ENCODE measurements at places on chromosomes 12 and 14.
A peak's percentile ranks its signal among the peaks of the same experiment; 100 is the strongest.

- no peak for DNase-seq
Observed at GRCh38 chr12:122789637-122790036, 15.3 kb downstream of the CCDC62 start.

- peak; percentile 47 for DNase-seq
Observed at GRCh38 chr14:55129428-55130195, 560 bp downstream of the LGALS3 start.

DNA sequence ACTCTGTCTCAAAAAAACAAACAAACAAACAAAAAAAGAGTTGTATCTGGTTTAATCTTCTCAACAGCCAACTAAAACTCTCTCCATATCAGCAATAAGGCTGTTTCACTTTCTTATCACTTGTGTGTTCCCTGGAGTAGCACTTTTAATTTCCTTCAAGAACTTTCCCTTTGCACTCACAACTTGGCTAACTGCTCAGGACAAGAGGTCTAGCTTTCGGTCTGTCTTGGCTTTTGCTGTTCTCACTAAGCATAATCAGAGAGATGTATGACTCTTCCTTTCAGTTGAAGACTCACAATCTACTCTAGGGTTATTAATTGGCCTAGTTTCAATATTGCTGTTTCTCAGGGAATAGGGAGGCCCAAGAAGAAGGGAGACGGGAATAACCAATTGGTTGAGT lies 12.3 kb downstream of the NEMP1 start:
- DNase-seq, result no peak

- no peak for DNase-seq
Observed at GRCh38 chr14:91310606-91311283, 66.2 kb upstream of the GPR68 start.

DNA sequence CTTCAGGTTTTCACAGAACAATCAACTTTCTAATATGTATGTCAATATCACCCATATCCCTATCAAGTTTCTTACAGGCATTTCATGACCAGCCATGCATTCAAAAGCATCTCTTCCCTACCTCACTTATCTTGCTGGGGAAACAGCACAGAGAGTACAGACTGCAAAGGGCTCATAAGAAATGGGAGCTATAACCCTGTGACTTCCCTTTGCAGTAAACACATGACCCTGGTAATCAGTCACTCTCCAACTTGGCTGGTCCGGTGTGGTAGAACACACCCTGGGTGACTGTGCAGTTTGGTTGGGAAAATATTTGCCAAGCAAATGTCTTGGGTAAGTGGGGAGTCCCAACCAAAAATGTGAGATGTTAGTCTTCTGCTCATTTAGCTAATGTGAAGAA lies 49.4 kb upstream of the TMCC3 start:
- no peak for DNase-seq

GRCh38 chr12:119325813-119326212 lies 8.7 kb upstream of the CCDC60 start:
- DNase-seq, result no peak

GRCh38 chr12:111761706-111762105 lies 5.0 kb upstream of the ALDH2 start:
- DNase-seq, result no peak

- DNase-seq, result no peak
Observed at GRCh38 chr14:102568115-102568614, 24.3 kb upstream of the RCOR1 start.
